ENCODE measurements at places on chromosomes 4 and X. TPM values are rescaled to one million over a fixed set of nuclear protein-coding genes. Genes with fewer than 3 reads are reported as not detected.

GRCh38 chr4:3628868-3629175, 96.6 kb upstream of the LRPAP1 start:
- H3K4me3 ChIP-seq = no peak overlapping the region
- DNase-seq = no peak
- no peak overlapping the region for H3K27ac ChIP-seq
- no peaks in the 10 kb centered on the region for H3K36me3 ChIP-seq

GRCh38 chrX:11543249-11543648, 122.5 kb downstream of the ARHGAP6 start:
- DNase-seq = no peak
- no peak overlapping the region for H3K27ac ChIP-seq
- H3K36me3 ChIP-seq = no peaks in the 10 kb centered on the region

GRCh38 chrX:109793191-109793590, 60.1 kb upstream of the ACSL4 start:
- H3K4me1 ChIP-seq = no peaks in the 10 kb centered on the region
- peaks cover 6% of the 10 kb centered on the region for H3K27me3 ChIP-seq
- no peak for DNase-seq
- H3K27ac ChIP-seq = no peak overlapping the region
- no peak overlapping the region for H3K4me3 ChIP-seq
- H3K36me3 ChIP-seq = no peaks in the 10 kb centered on the region

DNA sequence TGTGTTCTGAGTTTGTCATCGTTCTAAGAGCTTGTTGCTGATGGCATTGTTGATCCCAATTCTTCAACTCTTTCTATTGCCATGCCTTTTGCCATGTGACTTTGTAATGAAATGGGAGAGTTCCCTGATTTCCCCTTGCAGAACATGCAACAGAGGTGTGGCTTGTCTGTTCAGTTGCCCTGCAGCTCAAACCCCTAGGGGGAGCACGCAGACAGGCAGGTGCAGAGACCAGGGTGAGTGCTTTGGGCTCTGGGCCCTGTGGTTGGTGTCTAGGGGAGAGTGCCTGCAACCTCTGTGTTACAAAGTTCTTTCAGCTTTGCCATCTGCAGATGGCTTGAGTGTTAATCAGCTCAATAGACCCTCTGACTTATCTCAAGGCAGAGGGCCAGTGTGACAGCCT, 332.7 kb downstream of the MID1IP1 start:
- no peak overlapping the region for H3K27ac ChIP-seq
- no peak overlapping the region for H3K4me3 ChIP-seq
- H3K36me3 ChIP-seq = no peaks in the 10 kb centered on the region
- no peaks in the 10 kb centered on the region for H3K4me1 ChIP-seq
- peak; percentile 24 for DNase-seq
- no peaks in the 10 kb centered on the region for H3K27me3 ChIP-seq

DNA sequence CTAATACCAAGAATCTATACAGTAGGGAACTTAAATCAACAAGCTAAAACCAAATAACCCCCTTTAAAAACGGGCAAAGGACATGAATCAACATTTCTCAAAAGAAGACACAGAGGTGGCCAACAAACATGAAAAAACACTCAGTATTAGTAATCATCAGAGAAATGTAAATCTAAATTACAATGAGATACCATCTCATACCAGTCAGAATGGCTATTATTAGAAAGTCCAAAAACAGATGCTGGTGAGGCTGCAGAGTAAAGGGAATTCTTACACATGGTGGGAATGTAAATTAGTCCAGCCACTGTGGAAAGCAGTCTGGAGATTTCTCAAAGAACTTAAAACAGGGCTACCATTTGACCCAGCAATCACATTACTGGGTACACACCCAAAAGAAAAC, 167.8 kb downstream of the PACRGL start:
- no peak overlapping the region for H3K27ac ChIP-seq
- DNase-seq = no peak
- no peaks in the 10 kb centered on the region for H3K27me3 ChIP-seq
- peaks cover 13% of the 10 kb centered on the region for H3K4me1 ChIP-seq

DNA sequence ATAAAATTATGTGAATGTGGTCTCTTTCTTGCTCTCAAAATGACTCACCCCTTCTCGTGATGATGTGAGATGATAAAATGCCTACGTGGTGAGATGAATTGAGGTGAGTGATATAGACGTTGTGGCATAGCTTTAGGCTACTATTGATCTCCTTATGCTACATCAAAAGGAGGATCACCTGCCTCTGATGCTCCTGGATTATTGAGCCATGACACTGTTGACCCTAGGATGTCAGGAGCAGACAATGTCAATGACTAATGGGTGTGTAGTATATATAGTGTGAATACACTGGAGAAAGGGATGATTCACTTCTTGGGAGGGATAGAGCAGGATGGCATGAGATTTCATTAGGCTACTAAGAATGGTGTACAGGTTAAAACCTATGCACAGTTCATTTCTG, 210.7 kb upstream of the PRPS2 start:
- H3K4me3 ChIP-seq = no peak overlapping the region
- no peaks in the 10 kb centered on the region for H3K4me1 ChIP-seq
- H3K36me3 ChIP-seq = no peaks in the 10 kb centered on the region

GRCh38 chrX:28920153-28920943, 333.1 kb downstream of the IL1RAPL1 start:
- H3K27ac ChIP-seq = no peak overlapping the region
- H3K4me1 ChIP-seq = no peaks in the 10 kb centered on the region
- no peak overlapping the region for H3K4me3 ChIP-seq
- no peaks in the 10 kb centered on the region for H3K36me3 ChIP-seq

- no peak overlapping the region for H3K27ac ChIP-seq
- no peaks in the 10 kb centered on the region for H3K4me1 ChIP-seq
- H3K4me3 ChIP-seq = no peak overlapping the region
- H3K27me3 ChIP-seq = no peaks in the 10 kb centered on the region
- no peak for DNase-seq
Observed at GRCh38 chr4:138555584-138555983, 313.4 kb upstream of the SLC7A11 start.

DNA sequence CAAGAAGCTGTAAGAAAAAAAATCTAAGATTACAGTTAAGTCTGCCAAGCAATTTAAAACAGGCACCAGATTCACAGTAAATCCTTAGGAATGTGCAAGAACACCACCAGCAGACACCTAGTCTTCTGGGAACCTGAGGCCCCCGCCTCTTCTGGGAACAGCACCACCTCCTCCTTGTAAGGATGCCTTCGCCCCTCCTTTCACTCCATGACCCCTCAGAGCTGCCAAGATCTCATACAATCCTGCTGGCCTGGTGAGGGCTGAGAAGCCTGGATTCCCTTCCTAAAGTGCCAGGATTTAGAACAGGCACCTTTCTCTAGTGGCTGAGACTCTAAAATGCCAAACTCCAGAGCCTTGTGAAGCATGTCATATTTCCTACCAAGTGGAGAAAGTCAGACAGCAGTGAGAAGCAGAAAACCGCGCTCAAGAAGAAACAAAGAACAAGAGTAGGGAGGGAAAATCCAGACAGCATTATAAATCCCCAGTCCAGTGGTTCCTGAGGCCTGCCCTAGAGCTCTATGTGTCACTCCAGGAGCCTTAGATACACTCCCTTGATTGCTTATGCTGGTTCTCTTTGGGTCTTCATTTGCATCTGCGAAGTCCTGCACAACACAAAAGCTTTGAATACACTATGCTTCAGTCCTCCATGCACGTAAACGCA, 166.4 kb downstream of the TSPAN5 start:
- no peak for DNase-seq
- H3K27ac ChIP-seq = no peak overlapping the region
- H3K4me1 ChIP-seq = no peaks in the 10 kb centered on the region
- H3K36me3 ChIP-seq = peaks cover 4% of the 10 kb centered on the region
- H3K27me3 ChIP-seq = no peaks in the 10 kb centered on the region
- H3K4me3 ChIP-seq = no peak overlapping the region

- peaks cover 9% of the 10 kb centered on the region for H3K36me3 ChIP-seq
- peaks cover 11% of the 10 kb centered on the region for H3K4me1 ChIP-seq
- no peak overlapping the region for H3K27ac ChIP-seq
- no peaks in the 10 kb centered on the region for H3K27me3 ChIP-seq
Observed at GRCh38 chr4:76953956-76954355, 4.4 kb downstream of the SEPTIN11 start.

DNA sequence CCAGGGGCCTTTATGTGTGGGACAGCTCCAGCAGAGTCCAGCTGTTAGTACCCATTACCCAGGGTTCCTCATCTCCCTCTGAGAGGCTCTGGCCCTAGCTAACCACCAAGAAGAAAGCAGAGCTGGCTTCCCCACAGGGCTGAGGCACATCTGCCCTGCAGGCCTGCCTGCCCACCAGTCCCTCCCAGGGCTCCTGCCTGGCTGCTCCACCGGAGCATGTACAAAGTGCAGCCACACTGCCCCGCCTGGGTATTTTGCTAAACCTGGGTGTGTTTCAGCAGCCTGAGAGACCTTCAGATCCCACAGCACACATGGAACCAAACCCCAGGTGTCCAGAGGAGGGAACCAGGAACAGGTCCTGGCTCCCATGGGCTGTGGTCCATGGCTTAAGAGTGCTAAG, 500.4 kb upstream of the KLHL4 start:
- no peak overlapping the region for H3K27ac ChIP-seq
- no peak for DNase-seq
- no peak overlapping the region for H3K4me3 ChIP-seq
- no peaks in the 10 kb centered on the region for H3K36me3 ChIP-seq

CFI gene
- total RNA-seq = not detected

XAGE2 gene
- not detected for total RNA-seq

All from activated CD8-positive, alpha-beta T cell treated with anti-CD3 and anti-CD28 coated beads, Interleukin-2, amount 10 ng/mL, durations not matched to agents 7 days and 5 days (primary cell).